ENCODE measurements at places on chromosomes 11 and 22.

DNA sequence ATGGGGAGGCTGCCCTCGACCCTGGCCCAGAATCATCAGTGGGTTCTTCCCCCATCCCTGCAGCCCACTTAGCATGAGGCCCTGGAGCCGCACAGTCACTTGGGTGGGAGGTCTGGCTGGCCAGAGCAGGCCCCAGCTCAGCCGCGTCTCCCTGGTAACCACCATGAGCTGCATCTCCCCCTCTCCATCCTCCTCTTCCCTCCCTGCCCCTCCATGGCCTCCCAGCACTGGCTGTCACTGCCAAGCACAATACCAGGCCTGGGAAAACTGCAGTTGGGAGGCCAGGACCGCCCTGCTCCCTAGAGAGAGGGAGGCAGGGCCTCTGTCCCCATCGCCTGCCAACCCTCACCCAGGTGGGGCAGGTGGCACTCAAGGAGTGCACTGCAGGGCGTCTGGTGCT is 8.0 kb downstream of the CSDC2 start:
- no peak for DNase-seq

GRCh38 chr11:89405629-89406028 is 85.5 kb downstream of the NOX4 start:
- DNase-seq, result peak; percentile 18

- no peak for DNase-seq
Observed at GRCh38 chr11:117925198-117925925, 3.8 kb downstream of the TMPRSS13 start.

DNA sequence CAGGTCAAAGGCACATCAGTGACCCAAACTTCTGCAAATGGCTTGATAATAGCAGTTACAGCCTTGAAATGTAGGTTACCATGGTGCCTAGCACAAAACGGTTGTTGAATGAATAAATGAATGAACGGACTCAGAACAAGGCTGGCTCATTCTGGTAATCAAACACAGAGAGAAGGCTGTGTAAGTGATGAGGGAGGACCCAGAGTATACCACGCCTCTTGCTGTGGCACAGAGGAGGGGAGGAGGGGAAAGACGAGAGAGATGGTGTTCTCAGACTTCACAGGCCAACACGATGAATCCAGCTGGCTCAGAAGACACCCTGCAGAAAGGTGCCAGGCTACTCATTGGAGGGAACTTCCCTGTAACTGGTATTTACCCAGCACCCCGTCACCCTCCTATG is 38.3 kb downstream of the PC start:
- DNase-seq, result no peak

- DNase-seq, result no peak
Observed at GRCh38 chr11:61908730-61909316, 8.5 kb downstream of the RAB3IL1 start.

GRCh38 chr11:111532365-111532709 is 8.2 kb upstream of the LAYN start:
- DNase-seq, result no peak

- no peak for DNase-seq
Observed at GRCh38 chr11:74235121-74235520, 64.0 kb downstream of the PPME1 start.

DNA sequence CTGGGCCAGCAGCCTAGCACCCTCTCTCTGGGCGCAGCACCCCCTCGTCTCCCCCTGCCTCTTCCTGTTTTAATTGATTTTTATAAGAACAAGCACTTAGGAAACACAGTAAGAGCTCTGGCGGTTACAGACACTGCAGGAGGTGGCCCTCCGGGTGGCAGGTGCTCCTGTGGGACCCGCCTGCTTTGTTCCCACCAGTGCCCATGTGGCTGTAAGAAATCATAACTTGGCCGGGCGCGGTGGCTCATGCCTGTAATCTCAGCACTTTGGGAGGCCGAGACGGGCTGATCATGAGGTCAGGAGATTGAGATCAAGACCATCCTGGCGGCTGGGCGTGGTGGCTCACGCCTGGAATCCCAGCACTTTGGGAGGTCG is 18.4 kb downstream of the TSPAN4 start:
- no peak for DNase-seq

- peak; percentile 30 for DNase-seq
Observed at GRCh38 chr22:31291481-31292235, 630 bp downstream of the PIK3IP1 start.

DNA sequence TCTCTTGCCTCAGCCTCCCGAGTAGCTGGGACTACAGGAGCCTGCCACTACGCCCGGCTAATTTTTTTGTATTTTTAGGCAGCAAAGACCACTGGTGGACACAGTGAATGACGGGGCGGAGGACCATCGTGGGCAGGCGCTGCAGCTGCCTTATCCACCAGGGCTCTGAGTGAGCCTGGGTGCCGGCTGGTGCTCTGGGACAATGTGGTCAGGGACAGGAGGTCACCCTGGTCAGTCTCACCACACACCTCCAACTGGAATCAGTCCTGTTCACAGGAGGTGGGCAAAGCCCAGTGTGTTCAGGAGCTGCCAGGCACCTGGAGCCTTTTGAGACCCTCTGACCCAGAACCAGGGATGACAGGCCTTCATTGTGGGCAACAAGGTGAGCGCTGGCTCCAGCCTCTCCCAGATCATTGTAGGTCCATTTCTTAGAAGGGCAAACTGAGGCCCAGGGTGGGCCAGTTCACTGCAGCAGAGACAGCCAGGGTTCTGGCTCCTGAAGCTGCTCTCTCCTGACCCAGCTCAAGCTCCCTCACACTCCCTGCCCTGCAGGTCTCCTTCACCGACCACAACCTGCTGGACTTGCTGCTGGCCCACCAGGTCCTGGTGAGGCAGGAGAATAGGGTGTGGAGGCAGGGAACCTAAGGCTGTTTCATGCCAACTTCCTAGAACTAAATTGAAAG is 15.7 kb upstream of the CABP2 start:
- no peak for DNase-seq

GRCh38 chr11:101458161-101458560 is 125.6 kb downstream of the TRPC6 start:
- peak; percentile 61 for DNase-seq

GRCh38 chr11:63530021-63530420 is 6.6 kb upstream of the PLAAT4 start:
- DNase-seq, result no peak

- peak; percentile 7 for DNase-seq
Observed at GRCh38 chr11:4748438-4748837, 21.3 kb downstream of the OR51F1 start.

DNA sequence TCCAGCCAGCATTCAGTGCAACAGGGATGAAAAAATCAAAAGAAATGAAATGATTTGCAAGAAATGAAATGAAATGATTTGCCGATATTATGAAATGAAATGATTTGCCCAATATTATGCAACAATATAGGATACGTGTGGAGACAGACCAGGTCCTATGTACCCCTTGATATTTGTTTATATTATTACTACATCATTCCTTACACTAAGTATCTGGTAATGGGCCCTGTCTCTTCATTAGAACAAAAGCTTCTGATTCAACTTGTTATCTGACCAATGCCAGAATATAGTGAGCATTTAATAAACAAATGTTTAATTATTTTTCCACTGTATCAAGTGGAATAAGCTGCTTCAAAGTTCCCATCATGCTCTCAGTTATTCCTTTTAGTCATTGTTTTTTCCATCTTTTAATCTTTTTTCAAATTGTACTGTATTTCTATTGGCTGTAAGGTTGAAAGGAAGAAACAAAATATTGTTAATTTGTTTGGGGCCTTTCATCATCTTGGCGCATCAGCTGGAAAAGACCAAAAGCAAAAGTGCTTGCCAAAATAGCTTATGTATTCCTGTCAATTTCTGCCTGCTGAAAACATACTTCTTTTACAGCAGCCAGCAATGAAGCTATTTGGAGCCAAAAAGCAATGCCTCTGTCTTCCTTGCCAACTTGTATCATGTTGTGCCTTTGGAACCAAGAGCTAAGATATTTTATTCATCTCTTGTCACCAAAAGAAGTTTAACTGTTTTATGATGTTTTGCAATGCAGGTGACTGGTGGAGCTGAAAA is 2314.9 kb downstream of the LRRC4C start:
- DNase-seq, result no peak

GRCh38 chr11:4881188-4881587 is 512 bp upstream of the OR51T1 start:
- DNase-seq, result no peak

GRCh38 chr11:59221441-59221840 is 8.7 kb upstream of the MPEG1 start:
- DNase-seq, result peak; percentile 83

GRCh38 chr22:35475545-35475944 is 65.1 kb upstream of the RASD2 start:
- no peak for DNase-seq

All from amniotic epithelial cell (primary cell).